ENCODE measurements at places on chromosomes 2 and 18.

- DNase-seq: no peak
Observed at GRCh38 chr18:58105888-58106260, 61.8 kb downstream of the NEDD4L start.

GRCh38 chr2:218266316-218266979 lies 3.5 kb downstream of the AAMP start:
- DNase-seq: no peak

DNA sequence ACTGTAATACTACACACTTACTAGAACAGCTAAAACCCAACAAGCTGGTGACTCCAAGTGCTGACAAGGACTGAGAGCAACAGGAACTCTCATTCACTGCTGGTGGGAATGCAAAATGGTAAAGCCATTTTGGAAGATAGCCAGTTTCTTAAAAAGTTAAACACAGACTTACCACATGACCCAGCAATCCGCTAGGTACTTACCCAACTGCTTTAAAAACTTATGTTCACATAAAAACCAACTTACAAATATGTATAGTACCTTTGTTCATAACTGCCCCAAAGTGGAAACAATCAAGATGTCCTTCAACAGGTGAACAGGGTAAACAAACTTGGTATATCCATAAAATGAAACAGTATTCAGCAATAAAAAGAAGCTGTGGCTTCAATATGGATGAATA lies 153.1 kb upstream of the ZFP36L2 start:
- no peak for DNase-seq

DNA sequence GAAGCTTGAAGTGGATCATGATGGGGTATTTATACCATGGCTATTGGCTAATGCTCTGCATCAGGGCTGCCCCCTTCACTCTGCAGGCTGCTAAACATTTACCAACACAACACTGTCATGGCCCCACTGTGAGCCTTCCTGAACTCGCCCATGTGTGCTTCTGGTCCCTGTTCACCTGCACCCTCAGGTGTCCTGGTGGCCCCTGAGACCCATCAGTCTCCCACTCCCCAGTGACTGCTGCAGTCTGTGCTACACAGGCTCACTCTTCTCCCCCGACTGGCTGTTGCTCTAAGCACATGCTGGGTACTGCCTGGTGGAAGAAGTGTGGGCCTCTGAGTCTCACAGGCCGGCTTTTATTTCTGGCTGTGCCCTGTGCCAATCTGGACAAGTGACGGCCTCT lies 183.0 kb upstream of the HS6ST1 start:
- DNase-seq: no peak

GRCh38 chr2:108893277-108893676 lies 95.7 kb downstream of the EDAR start:
- no peak for DNase-seq

DNA sequence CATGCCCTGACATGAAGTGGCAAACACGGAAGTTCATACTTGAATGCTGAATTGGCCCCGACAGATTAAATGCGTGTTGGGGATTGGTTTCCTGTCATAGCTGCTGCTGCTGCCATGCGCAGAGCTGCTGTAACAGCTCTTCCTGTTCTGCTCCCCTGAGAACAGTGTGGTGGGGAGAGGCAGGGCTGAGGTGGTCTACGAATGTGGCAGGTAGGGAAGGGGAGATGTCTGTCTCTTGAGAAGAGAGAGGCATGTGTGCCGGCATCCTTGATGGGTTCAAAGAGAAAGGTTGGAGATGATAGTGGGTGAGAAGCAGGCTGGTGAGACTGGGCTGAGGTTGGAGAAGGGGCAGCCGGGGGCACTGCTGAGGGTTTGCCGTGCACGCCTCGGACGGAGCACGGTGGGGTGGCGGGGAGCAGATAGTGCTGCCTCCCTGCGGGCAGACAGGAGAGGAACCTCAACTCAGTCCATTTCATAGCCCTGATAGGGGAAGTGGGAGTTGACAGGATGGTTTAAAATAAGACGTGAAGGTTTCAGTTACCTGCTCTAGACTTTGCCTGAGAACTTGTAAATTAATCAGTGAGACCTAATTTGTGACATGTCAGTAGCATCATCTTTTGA lies 46.1 kb downstream of the TMEM185B start:
- DNase-seq: peak; percentile 77

DNA sequence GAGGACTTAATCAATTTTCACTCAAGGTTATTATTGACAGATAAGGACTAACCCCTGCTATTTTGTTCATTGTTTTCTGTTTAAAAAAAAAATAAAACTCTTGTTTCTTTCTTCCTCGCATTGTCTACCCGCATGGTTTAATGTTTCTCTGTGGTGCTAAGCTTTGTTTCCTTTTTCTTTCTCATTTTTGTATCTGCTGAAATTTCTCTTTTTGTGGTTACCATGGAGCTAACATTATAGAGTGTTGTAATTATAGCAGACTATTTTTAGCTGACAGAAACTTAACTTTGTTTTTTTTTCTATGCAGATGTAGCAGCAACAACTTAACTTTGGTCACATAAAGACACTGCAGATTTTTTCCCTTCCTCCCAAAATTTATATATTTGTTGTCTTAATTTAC lies 43.1 kb upstream of the CHN1 start:
- DNase-seq: no peak

DNA sequence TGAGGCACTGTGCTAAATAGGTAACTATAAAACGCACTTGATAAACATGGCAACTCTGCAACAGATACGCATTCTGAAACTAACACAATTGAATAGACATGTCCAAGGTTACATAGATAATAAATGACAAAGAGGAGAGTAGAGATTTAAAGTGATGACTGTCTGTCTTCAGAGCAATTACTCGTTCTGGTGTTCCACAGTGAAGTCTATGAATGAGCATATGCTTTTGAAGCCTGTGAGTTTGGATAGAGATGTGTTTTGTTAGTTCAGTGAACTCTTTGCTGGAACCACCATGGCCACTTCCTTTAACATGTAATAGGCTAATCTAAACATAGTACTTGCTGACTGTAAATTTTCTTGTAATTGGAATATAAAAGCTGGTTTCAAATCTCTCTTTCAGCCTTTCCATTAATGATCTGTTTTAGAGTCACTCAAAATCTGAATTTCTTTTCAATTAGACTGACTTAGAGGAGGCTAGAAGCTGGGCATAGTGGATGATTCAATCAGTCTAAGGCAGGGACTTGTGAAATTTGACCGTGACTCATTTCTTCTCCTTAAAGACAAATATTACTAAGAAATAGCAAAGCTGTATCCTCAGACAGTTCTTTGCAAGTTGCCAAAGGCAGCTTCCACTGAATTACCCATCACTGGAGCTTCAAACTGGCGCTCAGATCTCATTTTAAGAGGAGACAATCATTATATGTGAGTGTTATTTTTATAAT lies 1130.1 kb upstream of the CELF4 start:
- no peak for DNase-seq

DNA sequence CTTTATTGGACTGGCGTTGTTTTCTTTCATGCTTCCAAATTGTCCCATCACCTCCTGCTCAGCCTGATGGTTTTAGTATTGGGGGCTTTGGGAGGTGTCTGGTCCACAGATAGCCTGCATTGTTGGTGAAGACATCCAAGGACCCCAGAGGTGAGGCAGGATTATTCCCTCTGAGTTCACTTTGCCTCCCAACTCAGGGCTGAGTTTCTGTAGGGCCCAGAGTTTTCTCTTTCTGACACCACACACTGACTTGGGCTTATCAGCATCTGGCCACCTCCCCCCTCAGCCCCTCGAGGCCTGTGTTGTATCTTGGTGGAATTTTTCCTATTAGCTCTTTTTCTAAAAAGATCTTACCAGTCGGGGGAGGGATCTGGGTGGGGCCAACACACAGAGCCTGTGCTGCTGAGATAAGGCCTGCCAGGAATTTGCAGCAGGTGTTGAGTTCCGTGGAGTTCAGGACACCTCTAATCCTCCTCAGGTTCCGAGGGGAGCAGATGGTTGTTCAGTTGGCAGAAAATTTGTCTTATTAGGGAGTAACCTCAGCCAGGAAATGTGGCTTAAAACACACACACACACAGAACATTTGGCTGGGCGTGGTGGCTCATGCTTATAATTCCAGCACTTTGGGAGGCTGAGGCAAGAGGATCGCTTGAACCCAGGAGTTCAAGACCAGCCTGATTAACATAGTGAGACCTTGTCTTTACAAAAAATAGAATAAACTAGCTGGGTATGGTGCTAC lies 7.3 kb downstream of the EMILIN2 start:
- DNase-seq: no peak

DNA sequence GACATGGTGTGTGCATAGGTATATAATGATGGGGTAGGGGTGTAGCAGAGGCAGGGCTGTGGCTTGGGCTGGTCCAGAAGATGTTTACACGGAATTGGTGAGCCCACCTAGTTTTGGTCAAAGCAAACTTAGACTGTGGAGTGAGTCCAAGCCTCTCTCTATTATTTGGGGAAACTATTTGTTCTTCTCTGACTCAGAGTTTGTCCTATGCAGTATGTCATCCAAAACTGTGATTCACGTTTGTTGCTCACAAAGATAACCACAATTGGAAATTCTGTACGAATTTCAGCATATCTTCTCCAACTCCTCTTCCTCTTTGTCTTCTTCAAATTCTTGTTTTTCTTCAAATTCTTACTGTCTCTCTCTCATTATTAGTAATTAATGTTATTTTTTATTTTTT lies 292.9 kb downstream of the XIRP2 start:
- DNase-seq: no peak

- no peak for DNase-seq
Observed at GRCh38 chr2:158317642-158318041, 138.9 kb downstream of the CCDC148 start.

GRCh38 chr2:60468382-60469085 lies 84.9 kb downstream of the BCL11A start:
- no peak for DNase-seq

DNA sequence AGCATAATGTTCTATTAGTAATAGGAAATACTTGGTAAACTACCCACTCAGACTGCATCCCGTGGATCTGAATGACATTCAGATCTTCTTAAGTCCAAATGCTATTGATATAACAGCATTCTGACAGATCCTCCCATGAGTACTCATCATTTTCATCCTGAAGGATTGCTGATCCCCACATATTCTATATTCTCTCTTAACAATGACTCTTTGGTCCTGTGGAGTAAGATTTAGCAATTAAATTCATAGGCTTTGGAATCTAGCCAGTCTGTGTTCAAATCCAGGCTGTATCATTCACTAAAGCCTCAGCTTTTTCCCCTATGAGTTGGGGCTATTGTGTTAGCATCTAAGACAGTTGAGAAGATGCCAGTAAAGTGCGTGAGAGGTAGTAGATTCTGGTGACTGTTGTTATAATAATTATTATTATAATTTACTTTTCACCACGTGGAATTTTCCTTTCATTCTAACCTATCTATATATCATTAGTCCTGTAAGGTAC lies 591.3 kb upstream of the SYT4 start:
- DNase-seq: no peak

DNA sequence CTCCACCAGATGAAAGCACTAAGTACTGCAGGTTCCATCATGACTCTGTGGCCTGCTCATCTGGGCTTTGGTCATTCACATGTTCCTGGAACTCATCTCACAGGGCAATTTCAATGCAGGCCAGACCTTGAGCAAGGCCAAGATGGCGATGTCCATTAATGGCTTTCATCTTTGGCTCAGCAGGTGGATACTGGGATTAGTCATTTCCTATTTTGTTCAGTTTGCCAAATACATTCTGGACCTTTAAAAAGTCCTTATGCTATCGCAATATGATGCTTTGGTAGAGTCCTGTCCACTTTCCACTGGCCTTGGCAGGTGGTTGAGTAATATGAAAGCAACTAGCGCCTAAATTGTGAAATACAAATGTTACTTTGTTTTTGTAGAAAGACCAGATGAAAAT lies 170.1 kb upstream of the REV1 start:
- DNase-seq: no peak

GRCh38 chr2:45390441-45390840 lies 220.6 kb downstream of the SRBD1 start:
- no peak for DNase-seq

DNA sequence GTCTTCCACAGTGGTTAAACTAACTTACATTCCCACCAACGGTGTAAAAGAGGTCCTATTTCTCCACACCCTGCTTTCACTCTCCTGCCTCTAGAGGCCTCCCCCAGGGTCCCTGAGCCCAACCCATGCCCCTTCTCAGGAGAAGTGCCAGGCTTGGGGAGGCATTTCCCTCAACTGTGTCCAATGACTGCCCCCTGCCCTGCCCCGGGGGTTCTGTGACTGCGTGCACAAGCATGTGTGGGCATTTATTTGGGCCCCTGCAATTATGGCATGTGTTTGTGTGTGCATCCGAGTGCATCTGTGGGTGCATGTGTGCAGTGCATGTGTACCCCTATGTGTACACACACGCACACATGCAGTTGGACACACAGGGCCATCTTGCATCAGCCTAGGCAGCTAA lies 57.3 kb downstream of the INHBB start:
- DNase-seq: no peak

DNA sequence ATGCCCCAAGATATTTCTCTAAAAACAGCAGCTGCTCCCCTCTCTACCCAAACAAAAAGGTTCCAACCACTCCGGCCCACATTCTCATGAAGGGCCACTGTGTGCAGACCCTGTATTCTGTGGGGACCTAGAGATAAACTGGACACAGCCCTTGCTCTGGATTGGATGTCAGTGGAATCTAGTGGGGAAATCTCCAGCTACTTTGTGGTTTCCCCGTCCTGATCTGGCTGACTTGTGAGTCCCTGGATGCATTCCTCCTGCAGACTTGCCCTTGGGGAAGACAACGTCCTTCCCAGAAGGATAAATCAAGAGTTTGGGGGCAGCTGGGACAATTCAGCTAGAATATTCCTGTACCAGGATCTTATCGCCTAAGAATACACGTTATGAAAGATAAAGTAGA lies 151.1 kb downstream of the FSHR start:
- no peak for DNase-seq

DNA sequence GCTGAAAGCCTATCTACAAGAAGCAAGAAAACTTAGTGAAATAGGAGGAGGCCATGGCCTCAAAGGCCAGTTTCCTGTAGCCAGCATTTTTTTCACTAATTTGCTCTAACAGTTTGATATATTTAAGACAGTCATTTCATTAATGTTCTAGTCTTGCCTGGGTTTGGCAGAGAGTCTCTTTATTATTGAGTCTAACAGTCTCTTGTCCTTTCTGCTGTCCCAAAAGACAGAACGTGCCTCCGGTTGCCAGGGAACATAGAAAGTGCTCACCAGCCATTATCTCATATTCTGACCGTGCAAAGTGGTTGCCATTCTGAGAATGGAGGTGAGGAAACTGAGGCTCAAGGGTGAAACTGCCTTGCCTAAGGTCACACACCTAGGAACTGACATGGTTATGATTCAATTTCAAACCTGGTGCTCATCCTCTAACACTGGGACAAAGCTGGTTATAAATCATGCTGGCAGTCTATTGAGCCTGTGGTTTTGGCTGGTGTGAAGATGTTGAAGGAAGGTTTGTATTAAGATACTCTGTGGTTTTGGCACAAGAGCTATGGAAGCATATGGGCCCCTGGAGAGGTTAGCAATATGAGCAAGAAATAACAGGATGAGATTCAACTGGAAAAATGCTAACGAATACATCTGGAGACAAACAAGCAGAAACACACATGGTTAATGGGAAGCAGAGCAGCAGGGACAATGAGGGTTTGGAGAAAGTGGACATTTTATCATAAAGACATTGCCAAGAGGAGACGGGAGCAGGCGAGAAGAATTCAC lies 903.3 kb upstream of the KLHL29 start:
- DNase-seq: no peak

GRCh38 chr2:31138037-31138962 lies at the start of gene GALNT14:
TSS of gene GALNT14 (minus strand) at chr2:31138440. CDS start at chr2:31138086, 354 bp downstream.
- peak; percentile 29 for DNase-seq
